SJCRH30 (cell line): ENCODE measurements at places on chromosomes 3 and 15.

DNA sequence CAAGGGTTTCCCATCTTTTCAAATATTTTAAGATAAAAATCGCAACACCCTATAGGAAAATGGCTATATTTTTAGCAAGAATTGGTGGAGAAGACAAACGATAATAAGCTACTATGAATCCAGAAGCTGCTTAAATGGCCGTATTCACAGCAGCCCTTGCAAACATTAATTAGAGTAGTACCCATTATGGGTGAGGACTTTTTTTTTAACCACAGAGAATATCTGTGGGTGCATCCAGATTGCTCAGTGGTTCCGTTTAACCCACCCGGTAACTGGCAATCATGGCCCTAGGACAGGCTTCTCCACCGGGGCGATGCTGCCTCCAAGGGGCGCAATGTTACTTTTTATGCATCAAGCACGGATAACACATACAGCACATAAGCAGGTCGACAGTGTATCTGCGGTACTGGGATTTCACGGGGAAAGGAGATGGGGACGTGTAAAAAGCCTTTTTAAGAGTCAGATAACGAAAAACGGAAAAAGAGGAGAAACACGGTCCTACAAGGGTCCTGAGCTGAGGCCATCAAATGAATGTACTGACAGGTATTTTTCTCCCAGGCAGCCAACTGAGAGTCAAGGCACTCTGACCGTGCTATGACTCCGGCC is 968 bp upstream of the TMEM266 start:
- DNase-seq = peak; percentile 13

DNA sequence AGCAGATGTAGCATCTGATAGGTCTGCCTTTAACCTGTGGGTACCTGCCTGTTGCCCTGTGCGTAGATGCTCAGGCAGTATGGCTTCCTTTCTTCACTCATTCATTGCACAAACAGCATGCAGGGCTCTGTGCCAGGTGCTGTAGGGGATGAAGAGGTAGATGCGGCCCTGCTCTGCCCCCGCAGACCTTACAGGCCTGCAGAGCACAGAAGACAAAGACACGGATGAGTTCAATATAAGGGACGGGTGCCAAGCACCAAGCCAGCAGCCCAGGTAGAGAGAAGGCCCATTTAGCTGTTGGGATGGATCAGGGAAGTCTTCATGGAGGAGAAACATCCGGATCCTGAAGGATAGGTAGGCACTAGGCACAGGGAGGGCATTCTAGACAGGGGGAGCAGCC is 69.4 kb downstream of the AAGAB start:
- DNase-seq = no peak

DNA sequence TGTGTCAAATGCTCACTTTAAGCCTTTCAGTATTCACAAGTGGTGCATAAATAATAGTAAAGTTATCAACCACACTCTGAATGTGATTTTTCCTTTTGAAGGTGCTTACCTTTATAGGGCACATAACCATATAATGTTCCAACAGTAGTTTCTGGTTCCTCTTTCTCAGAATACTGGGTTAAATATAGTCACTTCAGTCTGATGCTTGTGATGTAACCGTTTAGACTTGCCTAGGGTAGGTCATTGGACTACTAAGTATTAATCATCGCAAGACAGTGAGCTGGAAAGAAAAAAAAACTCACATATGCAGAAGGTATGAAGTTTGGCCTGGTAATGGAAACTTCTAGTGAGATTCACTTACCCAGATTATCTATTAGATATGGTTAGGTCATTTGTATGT is 1.9 kb downstream of the KBTBD8 start:
- DNase-seq = no peak

DNA sequence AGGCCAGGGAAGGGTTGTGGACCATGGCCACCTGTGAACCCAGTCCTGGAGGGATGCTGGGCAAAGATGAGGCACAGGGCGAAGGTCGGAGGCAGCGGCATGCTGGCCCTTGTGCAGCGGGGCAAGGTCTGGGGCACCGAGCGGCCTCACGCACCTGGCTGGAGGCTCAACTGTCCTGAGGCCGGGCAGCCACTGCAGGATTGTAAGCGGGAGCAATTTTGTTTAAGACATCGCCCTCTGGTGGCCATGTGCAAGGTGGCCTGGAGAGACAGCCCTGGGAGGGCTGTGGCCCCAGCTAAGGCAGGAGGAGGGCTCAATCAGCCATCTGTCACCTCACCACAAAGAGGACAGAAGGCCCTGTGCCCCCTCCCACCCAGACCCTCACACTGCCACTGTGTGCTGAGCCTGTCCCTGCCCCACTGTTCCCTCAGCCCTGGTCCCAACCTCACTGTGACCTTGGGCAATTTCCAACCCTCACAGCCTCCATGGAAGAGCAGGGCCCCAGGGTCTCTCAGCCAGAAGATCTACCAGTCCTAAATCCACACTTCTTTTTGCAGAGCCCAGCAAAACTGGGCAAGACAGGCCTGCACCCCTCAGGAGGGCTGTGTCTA is 46.2 kb downstream of the TPRA1 start:
- peak; percentile 86 for DNase-seq

GRCh38 chr15:73395671-73396070 is 26.9 kb upstream of the HCN4 start:
- no peak for DNase-seq

DNA sequence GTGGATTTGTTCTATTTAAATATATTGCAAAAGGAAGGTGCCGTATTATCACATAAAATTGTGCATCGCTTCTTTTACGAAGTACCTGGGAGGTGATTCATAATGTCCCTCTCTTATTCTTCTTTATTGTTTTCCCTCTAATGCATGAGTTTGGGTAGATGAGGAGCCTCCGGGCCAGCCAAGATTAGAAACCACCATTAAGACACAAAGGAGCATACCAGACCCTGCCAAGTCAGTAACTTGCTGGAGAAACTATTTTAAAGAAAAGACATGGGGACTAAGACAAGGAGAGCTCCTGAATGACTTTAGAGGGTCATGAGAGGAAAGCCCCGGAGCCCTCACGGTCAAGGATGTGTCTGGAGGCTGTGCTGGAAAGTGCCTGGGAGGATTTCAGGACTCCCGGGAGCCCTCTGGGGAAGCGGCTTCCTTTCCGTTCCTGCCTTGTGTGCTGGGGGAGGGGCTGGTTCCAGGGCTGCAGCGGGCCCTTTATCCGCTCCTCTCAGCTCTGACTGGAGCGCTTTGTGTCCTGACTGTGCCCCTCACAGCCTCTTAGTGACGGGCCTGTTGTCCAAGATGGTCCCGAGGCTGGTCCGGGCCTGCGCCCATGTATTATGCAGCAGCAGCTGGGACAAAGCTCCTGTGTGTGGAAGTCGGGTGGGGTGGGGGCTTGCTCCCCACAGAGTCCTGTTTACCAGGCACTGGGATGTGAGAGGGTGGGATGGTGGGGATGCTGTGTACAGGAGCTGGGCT is 35.7 kb downstream of the CORO2B start:
- DNase-seq = no peak

DNA sequence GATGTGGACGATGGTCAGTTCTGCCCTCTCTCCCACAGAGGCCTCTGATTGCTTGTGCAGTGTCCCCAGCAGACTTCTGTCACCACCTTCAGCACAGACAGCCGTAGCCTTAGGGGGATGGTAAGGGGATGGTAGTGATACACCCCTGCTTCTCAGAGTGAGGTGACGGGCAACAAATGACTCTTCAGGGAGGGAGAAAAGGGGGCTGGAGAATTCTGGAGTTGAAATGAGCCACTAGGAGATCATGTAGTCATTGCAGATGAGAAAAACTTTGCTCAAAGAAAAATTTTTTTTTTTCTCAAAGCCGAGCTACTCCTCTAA is 29.6 kb upstream of the TIMP4 start:
- no peak for DNase-seq

GRCh38 chr15:87973501-87974215 is 282.9 kb downstream of the NTRK3 start:
- DNase-seq = no peak

GRCh38 chr3:190058521-190059241 is 62.0 kb downstream of the P3H2 start:
- peak; percentile 6 for DNase-seq

GRCh38 chr3:123067689-123068600 is 1.1 kb downstream of the PDIA5 start:
- no peak for DNase-seq

DNA sequence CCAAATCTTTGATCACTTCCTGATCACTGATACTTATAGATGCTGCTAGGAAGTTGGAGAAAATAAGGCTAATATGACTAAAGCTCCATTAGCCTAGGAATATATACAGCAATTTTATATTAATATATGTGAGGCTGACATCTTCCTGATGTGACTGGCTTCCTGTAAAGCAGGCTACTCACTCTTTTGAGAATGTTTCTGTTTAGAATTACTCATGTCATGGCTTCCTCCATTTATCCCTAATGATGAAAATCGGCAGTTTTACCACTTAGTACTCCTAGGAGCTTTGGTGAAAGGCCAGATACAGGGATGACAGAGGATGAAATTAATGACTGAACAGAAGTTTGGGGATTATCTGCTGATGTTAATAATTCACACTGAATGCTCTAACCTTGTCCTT is 3.9 kb upstream of the MAP1A start:
- no peak for DNase-seq

GRCh38 chr3:165938986-165939540 is 101.8 kb upstream of the BCHE start:
- DNase-seq = no peak

GRCh38 chr3:124118397-124118796 is 126.5 kb upstream of the ROPN1 start:
- no peak for DNase-seq

GRCh38 chr15:33114374-33114717 is 80.2 kb downstream of the FMN1 start:
- no peak for DNase-seq

DNA sequence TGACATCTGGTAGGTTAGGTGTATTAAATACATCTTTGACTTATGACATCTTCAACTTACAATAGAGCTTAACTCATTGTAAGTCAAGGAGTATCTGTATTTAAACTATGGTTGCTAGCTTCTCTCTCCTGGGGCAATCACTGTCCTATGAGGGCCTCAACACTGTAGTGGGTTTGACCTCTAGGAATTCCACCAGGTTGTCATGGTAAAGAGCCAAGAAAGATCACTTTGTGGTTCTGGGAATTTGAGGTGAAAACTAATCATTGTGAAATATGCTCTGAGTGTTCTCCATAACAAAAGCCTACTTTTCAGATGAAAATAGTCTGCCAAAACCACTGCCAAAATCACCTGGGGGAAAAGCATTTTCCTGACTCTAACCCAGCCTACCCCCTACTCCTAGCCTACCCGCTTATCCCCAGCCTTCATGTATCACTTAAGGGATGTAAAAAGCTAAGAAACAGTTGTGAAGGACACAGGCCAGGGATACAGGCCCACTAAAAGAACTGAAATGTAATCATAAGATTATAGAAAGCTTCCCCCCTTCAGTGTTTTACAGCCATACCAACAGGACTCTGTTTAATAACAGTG is 723.8 kb downstream of the MECOM start:
- no peak for DNase-seq

DNA sequence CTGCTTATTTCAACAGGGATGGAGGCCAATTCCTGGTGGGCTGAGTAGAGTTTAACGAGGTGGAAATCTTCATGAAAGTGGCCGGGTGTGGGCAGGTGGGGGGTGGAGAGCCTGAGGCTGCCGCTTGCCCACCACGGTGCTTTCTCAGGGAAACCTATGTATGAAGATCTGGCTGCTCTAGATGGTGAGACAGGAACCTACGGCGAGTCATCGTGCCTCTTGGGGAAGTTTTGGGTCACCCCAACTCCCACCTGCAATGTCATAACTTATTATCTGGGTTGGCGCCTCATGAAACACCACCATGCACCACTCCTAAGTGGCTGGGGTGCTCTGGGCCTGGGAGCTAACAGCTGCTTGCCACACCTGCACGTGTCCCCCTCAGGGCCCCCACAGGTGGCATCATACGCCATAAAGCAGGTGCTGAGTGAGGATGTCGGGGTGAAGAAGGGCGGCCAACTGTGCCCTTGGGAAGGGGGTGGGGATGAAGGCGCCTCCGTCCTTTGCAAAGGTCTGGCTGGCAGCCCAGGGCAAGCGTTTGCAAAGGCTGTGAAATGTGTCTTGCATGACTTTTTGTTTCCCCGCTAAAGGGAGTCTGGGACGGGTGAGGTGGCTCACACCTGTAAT is 27.9 kb upstream of the SNRPA1 start:
- DNase-seq = no peak

DNA sequence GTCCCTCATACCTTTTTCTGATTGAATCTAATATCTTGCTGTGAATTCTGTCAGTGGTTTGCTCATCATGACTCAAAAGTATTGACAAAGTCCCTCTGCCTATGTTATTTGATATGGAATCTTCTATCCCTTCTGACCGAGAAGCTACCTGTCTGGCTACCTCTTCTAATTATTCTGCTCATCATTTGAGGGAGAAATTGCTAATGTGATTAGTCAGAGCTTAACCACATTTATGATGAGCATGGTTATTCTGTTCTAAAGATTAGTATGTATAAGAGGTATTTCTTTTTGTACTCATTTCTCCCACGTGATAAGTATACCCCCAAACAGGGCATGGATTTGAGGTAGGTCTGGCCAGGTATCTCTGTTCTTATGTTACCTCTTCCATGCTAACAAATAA is 428.4 kb upstream of the KCNMB2 start:
- no peak for DNase-seq

- no peak for DNase-seq
These were observed 82.1 kb downstream of the CGNL1 start for GRCh38 chr15:57458356-57458781.

- no peak for DNase-seq
These were observed 769.8 kb upstream of the NECTIN3 start for GRCh38 chr3:110301781-110302180.

DNA sequence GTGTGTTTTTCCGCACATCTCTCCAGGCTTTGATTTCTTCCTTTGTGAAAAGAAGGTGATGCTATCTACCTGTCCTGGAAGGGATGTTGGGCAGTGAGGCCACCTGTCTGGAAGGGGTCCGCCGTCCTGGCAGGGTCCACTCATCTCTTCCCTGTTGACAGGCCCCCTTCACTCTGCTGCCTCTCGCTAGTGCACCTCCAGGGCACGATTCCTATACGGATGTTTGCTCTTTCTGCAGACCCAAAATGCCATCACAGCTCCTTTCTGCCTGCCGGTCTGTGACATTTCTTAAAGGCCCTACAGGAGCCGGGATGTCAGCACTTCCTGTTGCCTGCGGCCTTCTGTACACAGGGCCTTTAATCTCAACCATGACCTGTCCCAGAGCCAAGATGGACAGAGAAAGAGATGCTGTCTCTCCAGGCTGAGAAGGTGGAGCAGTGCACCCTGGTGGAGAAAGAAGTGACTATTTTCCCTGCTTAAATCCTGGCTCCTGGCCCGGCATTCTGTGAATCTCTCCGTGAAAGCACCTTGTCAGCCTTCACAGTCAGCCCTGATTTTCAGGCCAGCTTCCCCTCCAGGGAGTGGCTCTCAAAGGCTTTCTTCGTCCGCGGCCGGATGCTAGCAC is 7.4 kb downstream of the FAM3D start:
- peak; percentile 16 for DNase-seq

- no peak for DNase-seq
These were observed 4.1 kb upstream of the RARB start for GRCh38 chr3:25423780-25424588.

- DNase-seq = no peak
These were observed 95.0 kb downstream of the ANP32A start for GRCh38 chr15:68725736-68726135.

- DNase-seq = no peak
These were observed 327.8 kb downstream of the GBE1 start for GRCh38 chr3:81433675-81434074.

- no peak for DNase-seq
These were observed 26.8 kb upstream of the TKT start for GRCh38 chr3:53282581-53282980.

GRCh38 chr3:166478356-166478755 is 641.1 kb upstream of the BCHE start:
- DNase-seq = no peak

GRCh38 chr3:2838546-2839157 is 271.5 kb downstream of the IL5RA start:
- DNase-seq = no peak
